ENCODE measurements at places on chromosomes 13 and 19. TPM values are rescaled to one million over a fixed set of nuclear protein-coding genes. Genes with fewer than 3 reads are reported as not detected.

DNA sequence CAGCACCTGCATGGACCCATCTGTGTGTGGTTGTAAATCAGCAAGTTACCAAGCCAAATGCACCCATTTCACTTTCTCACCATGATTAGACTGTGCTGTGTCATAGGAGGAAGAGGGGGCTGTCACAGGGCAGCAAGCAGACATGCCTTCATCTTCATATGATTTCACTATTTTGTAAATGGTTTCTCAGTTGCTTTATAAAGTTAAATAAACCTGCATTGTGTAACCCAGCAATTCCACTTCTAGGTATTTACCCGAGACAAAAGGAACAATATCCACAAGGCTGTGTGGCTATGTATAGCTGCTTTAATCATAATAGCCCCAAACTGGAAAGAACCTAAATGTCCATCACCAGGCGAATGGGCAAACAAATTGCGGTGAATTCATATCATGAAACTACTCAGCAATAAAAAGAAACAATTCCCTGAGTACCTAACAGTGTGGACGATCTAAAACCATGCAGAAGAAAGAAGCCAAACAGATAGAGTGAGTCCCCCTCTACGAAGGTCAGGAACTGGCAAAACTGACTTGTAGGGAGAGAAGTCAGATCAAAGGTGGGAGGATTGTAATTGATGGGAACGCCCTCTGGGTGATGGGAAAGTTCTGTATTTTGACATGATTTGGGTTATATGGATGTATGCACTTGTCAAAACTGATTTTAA is 185.4 kb downstream of the COL4A1 start:
- no peak for DNase-seq

DNA sequence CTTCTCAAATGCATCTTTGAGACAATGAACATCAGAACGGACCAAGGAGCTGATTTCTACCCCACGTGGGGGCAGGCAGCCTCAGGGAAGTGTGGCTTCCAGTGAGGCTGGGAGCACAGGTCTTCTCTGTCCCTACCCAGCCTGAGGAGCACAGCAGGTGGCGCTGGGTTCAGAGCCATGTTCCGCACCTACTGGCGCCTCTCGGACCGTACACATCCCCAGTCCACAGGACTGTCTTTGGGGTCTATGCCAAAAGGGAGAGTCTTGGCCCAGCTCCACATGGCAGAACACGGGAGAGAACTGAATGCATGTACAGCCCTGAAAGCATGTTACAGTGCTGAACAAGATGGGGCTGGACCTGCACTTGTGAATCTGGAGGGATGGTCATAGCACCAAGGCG is 22.6 kb downstream of the SUGP1 start:
- DNase-seq = no peak

DNA sequence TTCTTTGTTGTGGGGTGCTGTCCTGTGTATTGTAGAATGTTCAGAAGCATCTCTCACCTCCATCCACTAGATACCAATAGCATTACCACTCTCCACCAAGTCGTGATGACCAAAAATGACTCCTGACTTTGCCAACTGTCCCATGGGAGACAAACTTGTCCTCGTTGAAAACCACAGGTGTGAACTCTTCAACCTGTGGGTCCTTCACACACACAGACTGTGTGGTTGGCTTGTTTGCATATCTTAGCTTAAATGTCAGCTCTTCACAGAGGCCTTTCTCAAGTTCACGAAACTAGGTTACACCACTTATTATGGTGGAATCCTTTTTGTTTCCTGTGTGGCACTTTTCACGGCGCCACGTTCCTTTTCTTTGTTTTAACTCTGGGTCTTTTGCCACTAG is 6.8 kb downstream of the GPC5 start:
- no peak for DNase-seq

DNA sequence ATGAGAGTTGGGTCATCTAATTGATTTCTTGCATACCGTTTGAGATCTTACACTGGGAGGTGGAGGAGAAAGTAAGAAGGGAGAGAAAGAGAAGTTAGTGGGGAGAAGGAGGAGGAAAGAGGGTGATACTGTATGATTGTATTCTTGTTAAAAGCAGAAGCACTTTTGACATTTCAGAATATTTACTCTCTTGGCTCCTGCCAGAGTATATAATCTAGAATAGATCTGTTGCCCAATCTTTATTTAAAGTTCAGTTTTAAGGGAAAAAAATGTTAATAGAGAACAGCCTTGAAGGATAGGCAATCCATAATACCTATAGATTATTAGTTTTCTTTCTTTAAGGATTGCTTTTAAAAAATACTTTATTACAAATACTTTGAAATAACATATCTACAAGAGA is 41.5 kb downstream of the PDS5B start:
- no peak for DNase-seq

DNA sequence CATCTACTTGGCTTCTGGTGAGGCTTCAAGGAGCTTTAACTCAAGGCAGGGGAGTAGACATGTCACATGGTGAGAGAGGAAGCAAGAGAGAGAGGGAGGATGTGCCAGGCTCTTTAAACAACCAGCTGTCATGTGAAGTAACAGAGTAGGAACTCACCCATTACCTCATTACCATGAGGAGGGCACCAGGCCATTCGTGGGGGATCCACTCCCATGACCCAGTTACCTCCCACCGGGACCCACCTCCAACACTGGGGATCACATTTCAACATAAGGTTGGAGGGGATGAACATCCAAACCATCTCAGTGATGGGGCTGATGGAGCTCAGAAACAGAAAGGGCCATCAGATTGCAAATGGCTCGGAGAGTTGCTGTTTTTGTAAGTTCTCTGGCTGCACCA is 12.9 kb downstream of the VSTM2B start:
- no peak for DNase-seq

- DNase-seq = peak; percentile 82
Measured at GRCh38 chr19:42529248-42529764, 1.0 kb upstream of the CEACAM1 start.

DNA sequence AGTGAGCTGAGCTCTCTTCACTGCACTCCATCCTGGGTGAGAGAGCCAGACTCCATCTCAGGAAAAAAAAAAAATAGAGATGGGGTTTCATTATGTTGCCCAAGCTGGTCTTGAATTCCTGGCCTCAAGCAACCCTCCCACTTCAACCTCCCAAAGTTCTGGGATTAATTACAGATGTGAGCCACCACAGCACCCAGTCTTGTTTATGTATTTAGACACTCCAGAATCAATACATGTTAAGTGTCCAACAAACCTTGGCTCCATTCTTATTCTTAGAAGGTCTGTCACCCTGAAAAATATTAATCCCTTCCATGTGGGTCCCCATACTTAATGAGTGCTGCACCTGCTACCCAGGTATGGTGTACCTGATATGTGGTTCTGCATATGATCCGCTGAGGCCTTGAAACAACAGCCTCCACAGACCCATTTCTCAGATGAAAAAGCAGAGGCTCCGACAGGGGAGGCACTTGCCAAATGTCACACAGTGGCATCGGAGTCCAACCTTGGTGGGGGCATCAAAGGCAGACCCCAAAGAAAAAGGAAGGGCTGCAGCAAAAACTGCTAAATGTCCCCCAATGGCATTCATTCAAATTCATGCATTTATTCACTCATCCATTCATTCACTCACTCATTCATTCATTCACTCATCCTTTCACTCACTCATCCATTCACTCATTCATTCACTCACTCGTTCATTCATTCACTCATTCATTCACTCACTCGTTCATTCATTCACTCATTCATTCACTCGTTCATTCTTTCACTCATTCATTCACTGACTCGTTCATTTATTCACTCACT is 16.7 kb downstream of the TICAM1 start:
- no peak for DNase-seq

DNA sequence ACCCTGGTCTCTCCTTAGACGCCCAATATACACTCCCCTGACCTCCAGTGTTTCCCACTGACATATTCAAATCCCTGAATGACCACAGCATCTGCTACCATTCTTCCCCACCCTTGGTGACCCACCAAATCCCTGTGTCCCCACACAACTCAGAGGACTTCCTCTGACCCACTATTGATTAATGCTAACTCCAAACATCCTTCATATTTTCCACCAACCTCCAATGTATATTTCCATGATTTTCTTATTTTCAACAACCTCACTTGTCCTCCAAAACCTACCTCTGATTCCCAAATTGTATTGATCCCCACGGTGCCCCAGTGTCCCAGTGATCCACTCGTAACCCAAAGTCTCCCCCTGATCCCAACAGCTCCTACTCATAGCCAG is 526 bp upstream of the DMWD start:
- DNase-seq = no peak

DNA sequence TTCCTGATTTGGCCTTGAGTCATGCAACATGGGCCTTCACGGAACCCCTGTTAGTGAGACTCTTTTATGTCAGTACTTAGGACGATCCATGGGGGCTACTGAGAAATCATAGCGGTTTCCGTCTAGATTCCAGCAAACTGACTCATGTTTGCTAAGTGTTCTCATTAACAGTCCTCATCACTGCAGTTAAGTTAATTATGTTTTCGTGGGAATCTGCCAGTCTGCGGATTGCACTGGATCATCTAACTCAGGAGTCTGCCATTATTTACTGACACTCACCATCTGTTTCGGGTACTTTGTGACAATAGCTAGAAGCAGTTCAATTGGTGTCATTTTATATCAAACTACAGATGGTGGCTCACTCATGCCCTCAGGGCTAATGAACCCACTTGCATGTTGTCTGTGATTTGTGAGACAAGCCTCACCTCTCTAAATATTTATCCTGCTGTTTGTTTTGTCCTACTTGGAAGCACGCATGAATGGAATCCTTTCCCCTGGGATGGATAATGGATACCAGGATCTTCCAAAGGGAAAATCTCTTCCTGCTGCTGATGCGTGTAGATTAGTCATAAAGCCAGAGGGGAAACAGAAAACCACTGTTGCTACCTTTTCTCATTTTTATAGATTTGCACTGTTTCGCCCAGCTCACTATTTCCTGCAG is 61.8 kb downstream of the RAB20 start:
- no peak for DNase-seq

MAP3K10 gene
- 10.9 TPM for total RNA-seq

HCN2 gene
- 1.00 TPM for total RNA-seq

GFY gene
- total RNA-seq = not detected

FGF14 gene
- not detected for total RNA-seq

TEAD2 gene
- total RNA-seq = not detected

KANK3 gene
- total RNA-seq = 2.3 TPM
